ENCODE measurements at places on chromosomes 12 and 14.

DNA sequence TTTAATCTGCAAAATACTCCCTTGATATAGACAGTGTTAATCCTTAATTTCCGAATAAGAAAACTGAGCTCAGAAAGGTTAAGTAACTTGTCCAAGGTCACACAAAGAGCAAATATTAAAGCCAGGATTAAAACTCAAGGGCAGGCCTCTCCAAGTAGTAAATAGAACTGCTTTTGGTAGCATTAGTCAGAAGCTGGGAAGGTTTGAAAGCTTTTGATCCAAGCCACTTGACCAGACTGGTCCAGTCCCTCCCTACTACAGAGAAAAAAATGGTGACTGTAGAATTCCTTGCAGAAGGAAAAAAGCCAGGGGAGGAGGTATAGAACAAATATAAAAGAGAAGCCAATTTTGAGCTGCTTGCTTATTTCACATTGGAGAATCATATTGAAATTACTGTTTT, 111.5 kb downstream of the NT5DC3 start:
- no peak for DNase-seq

GRCh38 chr12:124872068-124872719, 8.5 kb upstream of the SCARB1 start:
- no peak for DNase-seq

GRCh38 chr14:51527073-51527472, 124.6 kb upstream of the FRMD6 start:
- DNase-seq: no peak

- no peak for DNase-seq
Measured at GRCh38 chr12:113043240-113043639, 13.3 kb upstream of the DTX1 start.

GRCh38 chr12:120639771-120640721, at the start of gene CABP1:
TSS of gene CABP1 (plus strand) at chr12:120640626. CDS start at chr12:120640686, 60 bp downstream.
- peak; percentile 63 for DNase-seq

- DNase-seq: no peak
Measured at GRCh38 chr14:31013841-31014240, 11.6 kb upstream of the AP4S1 start.

DNA sequence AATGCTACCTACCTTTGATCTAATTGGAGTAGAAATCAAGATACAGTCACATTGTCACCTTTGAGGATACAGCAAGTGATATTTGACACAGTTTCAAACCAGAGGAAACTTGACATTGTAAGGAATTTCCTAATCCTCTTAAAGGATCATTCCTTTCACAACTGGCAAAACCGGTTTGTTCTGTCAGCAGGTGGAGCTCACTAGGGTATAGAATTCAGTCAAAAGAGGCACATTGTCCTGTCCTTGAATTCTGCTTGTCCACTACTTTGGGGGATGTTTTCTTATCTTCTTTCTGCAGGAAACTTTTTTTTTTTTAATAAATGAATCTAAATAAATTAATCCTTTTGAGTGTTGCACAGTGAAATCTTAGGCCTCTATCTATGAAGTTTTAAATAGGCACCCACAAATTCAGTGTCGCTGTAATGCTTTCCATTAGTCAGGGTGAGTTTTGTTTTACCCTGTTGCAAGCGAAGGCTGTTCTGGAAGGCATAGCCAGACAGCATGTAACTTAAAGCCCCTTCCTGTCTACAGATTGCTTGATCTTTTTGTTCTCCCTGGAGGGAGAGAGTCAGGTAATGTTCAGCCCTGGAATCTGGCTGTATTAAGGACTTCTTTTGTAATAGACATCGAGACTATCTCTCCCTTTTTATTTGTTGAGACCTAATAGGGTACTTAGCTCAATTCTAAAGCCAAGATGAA, 285.0 kb upstream of the RGS6 start:
- no peak for DNase-seq

- DNase-seq: no peak
Measured at GRCh38 chr14:73476451-73476931, 14.2 kb upstream of the RIOX1 start.

DNA sequence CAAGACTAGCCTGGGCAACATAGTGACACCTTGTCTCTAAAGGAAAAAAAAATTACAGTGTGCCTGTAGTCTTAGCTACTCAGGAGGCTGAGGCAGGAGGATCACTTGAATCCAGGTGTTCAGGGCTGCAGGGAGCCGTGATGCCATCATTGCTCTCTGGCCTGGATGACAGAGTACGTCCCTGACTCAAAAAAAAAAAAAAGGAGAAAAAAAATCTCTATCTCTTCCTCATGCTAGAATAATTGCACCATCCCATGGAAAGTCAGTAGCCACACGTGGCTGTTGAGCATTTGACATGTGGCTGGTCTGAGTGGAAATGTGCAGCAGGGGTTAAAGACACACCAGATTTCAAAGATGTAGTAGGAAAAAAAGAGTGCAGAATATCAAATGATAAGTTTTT, 3.8 kb downstream of the RILPL1 start:
- DNase-seq: no peak
